ENCODE measurements at places on chromosomes 5 and 9. TPM values are rescaled to one million over a fixed set of nuclear protein-coding genes. Genes with fewer than 3 reads are reported as not detected.
A peak's percentile ranks its signal among the peaks of the same experiment; 100 is the strongest.

- DNase-seq: no peak
Observed at GRCh38 chr5:150457121-150457520, 7.6 kb upstream of the RPS14 start.

- DNase-seq: no peak
Observed at GRCh38 chr5:36593867-36594266, 12.5 kb upstream of the SLC1A3 start.

ARL14EPL gene
- not detected for total RNA-seq

DNA sequence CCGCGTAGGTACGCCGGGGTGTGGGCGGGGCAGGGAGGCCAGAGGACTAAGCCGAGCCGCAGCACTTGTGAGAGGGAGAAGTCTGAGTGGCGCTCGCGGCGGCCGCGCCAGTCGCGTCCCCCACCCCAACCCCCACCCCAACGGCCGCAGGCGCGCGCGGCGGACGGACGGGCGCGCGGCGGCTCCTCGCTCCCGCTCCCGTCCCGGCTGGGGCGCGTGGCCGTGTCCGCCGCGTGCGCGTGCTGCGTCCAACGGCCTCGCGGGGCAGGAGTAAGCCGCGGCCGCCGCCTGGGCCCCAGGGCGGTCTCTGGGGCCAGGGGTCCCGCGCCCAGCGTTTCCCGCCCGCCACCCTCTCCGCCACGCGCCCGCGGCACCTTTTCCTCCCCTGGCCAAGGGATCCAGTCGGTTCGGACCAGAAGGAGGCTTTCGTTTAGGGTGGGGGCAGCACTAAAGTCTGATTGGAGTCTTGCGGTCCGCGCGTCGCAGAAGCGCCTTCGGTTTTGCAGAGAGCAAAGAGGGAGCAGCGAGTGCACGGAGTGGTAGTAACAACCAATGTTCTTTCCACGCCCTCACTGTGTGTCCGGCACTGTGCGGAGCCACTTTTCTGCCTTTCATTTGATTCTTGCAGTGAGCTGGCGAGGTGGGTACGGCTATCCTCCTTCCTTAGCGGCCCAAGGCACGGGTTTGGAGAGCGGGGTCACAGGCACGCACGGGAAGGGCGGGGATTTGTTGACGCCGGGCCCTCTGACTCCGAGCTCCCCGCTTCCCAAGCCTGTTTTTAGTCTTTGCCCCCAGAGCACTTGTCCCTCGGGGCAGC is 483 bp downstream of the G3BP1 start:
- DNase-seq: peak; percentile 80

RGS7BP gene
- 27.3 TPM for total RNA-seq

DNA sequence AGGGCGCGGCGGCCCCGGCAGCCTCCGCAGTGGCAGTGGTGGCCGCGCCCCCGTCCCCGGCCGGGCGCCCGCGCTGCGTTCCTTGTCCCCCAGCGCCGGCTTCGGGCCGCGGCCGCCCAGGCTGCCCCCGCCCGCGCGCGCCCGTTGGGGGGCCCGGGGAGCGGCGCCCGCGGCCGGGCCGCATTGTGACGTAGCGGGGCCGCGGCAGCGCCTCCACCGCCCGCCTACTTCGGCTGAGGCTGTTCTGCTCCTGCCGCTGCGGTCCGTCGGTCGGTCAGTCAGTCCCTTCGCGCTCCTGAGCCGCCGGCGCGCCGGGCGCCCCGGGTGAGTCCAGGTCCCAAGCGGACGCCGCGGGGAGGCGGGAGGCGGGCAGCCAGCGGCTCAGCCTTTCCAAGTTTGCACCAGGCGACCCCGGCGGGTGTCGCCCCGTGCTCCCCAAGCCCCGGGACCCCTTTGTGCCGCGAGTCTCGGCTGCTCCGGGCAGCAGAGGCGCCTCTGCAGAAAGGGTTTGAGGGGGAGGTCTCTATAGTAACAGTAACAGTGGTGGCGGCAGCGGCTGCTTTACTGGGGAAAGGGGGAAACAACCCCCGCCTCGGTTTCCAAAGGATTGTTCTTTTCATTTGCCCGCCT is at the start of gene SNCAIP:
TSS of gene SNCAIP (plus strand) at position 277 of the 630 bp plus-strand sequence. CDS start 78,898 bp downstream, outside the sequence.
- peak; percentile 59 for DNase-seq

GRCh38 chr9:90979138-90979551 is 177.5 kb downstream of the SYK start:
- no peak for DNase-seq

GRCh38 chr5:165559645-165560044 is 2054.2 kb downstream of the MAT2B start:
- DNase-seq: no peak

DNA sequence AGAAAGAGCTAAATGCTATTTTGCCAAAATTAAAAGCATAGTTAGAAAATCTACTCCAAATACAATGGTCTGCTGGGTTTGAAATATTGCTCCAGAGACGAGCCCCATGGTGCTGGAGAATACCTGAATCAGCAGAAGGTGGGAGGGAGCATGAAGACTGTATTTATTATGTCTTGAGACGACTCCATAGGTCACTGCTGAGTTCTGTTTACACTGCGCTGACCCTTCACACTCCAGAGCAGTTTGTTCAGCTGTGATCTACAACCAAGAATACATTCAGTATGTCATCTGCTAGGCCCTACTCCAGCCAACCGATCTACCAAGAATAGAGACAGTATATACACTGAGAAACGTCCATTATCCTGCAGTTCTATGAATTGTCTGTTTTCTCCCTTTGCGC is 150.5 kb downstream of the TLE1 start:
- no peak for DNase-seq

- no peak for DNase-seq
Observed at GRCh38 chr9:97348871-97349270, 41.4 kb downstream of the CCDC180 start.

- no peak for DNase-seq
Observed at GRCh38 chr5:73304381-73304780, 131.4 kb downstream of the TMEM174 start.

GRCh38 chr9:72844440-72844768 is 108.4 kb downstream of the ALDH1A1 start:
- no peak for DNase-seq

GRCh38 chr5:10355071-10355889 is 1.8 kb downstream of the MARCHF6 start:
- no peak for DNase-seq

IL3 gene
- total RNA-seq: not detected

DNA sequence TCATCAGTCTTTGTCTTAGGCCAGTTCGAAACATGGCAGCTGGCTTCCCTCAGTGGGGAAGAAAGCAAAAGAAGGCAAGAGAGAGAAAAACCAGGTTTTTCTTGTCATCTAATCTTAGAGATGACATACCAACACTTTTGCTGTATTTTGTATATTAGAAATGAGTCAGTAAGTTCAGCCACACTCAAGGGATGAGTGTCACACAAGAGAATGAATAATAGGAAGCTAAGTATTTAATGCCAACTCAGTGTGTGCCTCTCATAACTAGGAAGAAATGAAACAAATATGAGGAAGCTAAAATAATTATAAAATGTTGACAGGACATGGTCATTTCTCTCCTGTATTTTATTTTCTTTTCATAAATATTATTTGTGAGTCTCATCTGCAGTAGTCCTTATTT is 65.3 kb downstream of the CDH12 start:
- no peak for DNase-seq

DNA sequence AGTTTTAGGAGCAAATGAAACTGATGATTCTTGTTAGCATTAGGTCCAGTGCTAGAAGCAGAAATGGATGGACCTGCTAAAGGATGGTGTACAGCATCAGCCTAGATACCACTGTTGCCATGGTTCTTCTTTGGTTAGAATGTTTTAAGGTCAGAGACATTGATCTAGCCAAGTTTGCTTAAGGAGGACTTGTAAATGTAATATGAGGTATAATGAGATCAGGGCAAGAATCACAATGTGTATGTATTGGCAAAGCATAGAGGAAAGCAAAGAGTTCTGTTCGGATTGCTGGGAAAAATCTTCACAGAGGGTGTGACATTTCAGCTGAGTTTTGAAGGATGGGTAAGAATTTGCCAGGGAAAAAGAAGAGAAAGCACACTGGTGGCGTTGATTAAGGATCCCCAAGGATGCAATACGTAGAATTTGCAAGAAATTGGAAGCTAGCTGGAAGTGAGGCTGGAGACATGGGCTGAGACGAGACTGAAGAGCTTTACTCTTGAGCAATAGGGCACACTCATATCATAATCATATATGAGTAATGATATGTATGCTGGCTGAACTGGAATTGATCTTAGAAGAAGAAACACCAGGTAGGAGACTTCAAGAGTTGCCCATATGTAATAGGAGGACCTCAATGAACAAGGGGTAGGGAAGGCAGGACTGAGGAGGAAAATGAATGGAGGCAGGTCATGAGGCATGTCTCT is 102.0 kb downstream of the ZNF462 start:
- DNase-seq: no peak

DNA sequence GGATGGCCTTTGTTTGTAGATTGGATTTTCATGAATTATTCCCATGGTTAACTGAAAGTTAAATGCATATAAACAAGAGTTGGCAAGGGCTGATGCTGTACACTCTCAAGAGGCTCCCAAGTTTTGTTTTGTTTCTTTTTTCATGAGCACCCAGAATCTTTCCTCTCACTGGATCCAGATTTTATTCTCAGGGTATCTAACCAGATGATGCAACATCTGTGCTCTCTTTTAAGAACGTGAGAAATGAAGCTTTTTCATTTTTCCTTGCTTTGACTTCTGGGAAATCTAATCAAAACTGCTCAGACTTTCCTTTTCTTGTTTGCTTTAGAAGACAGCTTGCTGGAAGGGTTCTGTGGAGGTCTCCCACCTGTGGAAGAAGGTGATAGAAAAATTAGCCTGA is 142.7 kb upstream of the SLC12A2 start:
- no peak for DNase-seq

- DNase-seq: peak; percentile 81
Observed at GRCh38 chr9:86126998-86127972, 27.9 kb upstream of the GOLM1 start.

DNA sequence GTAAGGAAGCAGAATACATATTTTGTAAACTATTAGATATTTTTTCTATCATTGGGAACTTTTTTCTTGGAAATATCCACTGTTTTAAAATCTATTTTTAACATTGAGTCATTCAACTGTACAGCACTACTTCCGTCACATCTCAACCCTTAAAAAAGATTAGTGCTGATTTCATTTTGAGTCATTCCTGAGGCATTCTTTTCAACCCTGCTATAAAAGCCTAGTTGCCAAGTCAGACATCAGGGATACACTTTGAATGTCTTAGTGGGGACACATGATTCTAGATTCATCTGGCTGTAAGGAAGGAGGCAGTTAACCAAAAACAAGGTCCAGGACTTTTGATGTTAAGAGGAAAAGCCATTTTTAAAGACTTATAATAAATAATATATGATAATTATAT is 160.9 kb downstream of the GIN1 start:
- DNase-seq: no peak

DNA sequence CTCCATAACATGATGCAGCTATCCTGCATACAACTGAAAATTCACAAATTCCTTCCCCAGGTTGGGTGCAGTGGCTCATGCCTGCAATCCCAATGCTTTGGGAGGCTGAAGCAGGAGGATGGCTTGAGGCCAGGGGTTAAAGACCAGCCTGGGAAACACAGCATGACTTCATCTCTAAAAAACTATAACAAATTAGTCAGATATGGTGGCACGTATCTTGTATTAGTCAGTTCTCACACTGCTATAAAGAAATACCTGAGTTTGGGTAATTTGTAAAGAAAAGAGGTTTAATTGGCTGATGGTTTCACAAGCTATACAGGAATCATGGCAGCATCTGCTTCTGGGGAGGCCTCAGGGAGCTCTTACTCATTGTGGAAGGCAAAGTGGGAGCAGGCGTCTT is 56.4 kb upstream of the DAPK1 start:
- no peak for DNase-seq

SNCAIP gene
- total RNA-seq: 14.7 TPM

GRCh38 chr5:32790411-32790951 is 79.4 kb downstream of the NPR3 start:
- DNase-seq: no peak

- no peak for DNase-seq
Observed at GRCh38 chr9:137168904-137169856, 671 bp downstream of the LRRC26 start.

- no peak for DNase-seq
Observed at GRCh38 chr5:33470544-33470943, 29.8 kb downstream of the TARS1 start.

GRCh38 chr5:134576386-134577021 is 51.0 kb downstream of the JADE2 start:
- peak; percentile 38 for DNase-seq

CER1 gene
- not detected for total RNA-seq

GABRP gene
- 0.72 TPM for total RNA-seq

PHYKPL gene
- total RNA-seq: 164 TPM

IL33 gene
- 138 TPM for total RNA-seq
